A549 treated with Hydrocortisone at 1 μM for 4 hours (cell line): ENCODE measurements at places on chromosomes 13 and 19. TPM values are rescaled to one million over a fixed set of nuclear protein-coding genes. Genes with fewer than 3 reads are reported as not detected.

The GAPDHS gene
- total RNA-seq = 0.09 TPM in 1 of 5 replicates, not detected in the others

The NECTIN2 gene
- 69.2 to 81.2 TPM (median 78.2 TPM) in 5 replicates for total RNA-seq

The CRB3 gene
- 3.1 to 4.6 TPM (median 4.2 TPM) in 5 replicates for total RNA-seq

The KCNN4 gene
- 42.2 to 55.5 TPM (median 53.1 TPM) in 5 replicates for total RNA-seq

The DHDH gene
- 0.60 to 1.7 TPM (median 1.6 TPM) in 5 replicates for total RNA-seq

The SHANK1 gene
- 0.03 to 0.68 TPM (median 0.18 TPM) in 5 replicates for total RNA-seq

The ZNF792 gene
- total RNA-seq = 1.4 to 2.0 TPM (median 1.6 TPM) in 5 replicates

The KIR3DL2 gene
- 0.06 TPM in 1 of 5 replicates, not detected in the others for total RNA-seq

The IGFL3 gene
- 0.35 to 0.39 TPM in 2 of 5 replicates, not detected in the others for total RNA-seq

The C19orf53 gene
- total RNA-seq = 116 to 210 TPM (median 201 TPM) in 5 replicates

The ZSCAN22 gene
- 2.2 to 3.0 TPM (median 2.5 TPM) in 5 replicates for total RNA-seq

The CEACAM6 gene
- total RNA-seq = 14.7 to 22.7 TPM (median 18.6 TPM) in 5 replicates

The CLEC17A gene
- not detected in 5 replicates for total RNA-seq

The SCN1B gene
- 12.9 to 20.2 TPM (median 18.8 TPM) in 5 replicates for total RNA-seq
